NCI-H510A treated with DMSO at 0.1 percent for 48 hours (cell line): ENCODE measurements at places on chromosomes 2 and 18.
A peak's percentile ranks its signal among the peaks of the same experiment; 100 is the strongest.

- DNase-seq: peak; percentile 99
Observed at GRCh38 chr18:74963820-74964446, 245.0 kb downstream of the PTGR3 start.

- no peak for DNase-seq
Observed at GRCh38 chr2:75340560-75340959, 141.2 kb upstream of the TACR1 start.

GRCh38 chr2:25161055-25161781 is 7.2 kb downstream of the POMC start:
- no peak for DNase-seq

- no peak for DNase-seq
Observed at GRCh38 chr2:197179744-197180498, 130.7 kb downstream of the ANKRD44 start.

- no peak for DNase-seq
Observed at GRCh38 chr18:70827632-70828031, 538.8 kb downstream of the SOCS6 start.

DNA sequence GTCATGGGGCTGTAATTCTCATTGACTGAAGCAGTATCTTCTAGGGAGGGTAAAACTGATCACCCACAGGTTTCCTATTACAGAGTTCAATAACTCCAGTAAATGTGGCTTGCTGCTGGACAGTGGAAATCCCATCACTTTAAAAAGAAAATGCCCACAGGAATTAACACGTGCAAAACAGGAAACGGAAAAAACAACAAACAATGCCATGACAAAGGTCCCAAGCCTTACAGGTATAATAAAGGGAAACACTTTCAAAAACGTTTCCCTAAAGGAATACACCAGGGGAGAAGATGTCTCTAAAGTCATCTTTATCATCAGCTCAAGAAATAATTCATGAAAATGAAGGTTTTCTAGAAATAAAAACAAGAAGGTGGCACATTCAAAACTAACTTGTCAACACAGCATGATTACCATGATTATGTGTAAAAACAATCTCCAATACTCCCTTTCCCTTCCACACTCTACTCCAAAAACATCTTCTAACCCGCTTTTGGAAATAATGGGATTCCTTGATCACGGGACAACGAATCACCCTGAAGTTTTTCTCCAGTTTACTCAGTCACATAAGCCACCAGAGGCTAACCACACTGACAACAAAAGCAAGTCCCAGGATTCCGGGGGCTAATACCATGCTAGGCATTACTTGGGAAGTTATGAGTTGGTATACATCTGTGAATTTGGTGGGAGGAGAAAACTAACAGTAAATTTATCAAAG is 167.9 kb downstream of the TCF4 start:
- DNase-seq: no peak

DNA sequence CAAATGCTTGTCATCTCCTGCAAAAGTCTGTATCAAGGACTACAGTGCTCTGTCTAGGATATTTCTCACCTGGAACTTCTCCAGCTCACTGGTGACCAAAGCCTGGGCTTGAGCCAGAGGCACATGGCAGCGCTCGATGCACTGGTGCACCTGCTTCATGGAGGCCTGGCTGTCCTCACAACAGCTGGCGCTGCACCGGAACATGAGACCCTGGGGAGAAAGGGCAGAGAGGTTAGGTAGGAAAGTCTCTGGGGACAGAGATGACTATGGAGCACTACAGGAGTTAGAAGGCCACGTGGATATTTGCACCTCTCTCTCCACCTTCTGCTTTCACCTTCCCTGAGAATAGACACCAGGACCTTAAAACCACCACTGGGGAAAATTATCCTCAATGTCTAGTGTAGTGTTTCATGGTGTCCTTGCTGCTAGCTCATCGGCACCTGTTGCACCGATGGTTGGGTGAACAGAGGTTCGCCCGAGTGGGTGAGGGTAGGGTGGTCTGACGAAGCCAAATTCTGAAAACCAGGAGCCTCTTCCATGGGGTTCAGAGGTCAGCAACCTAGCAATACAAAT is 1.0 kb downstream of the FAM136A start:
- DNase-seq: no peak

DNA sequence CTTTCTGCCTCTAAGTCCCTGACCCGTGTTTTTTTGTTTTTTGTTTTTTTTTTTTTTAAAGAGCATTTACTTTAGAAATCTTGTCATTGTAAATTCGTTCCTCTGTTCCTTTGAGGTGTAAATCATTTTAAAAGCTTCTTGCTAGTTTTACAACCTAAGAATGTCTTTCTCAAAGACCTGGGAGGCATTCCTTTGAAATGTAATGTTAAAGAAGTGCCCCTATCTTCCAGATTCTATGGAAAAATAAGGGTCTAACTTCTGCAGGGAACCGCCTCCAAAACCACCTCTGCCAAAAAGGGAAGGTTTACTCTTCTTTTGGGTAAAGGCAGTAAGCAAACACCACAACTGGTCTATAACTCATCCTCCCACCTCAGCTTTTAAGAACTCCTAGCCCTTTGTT is 259.6 kb upstream of the ZNF804A start:
- no peak for DNase-seq

DNA sequence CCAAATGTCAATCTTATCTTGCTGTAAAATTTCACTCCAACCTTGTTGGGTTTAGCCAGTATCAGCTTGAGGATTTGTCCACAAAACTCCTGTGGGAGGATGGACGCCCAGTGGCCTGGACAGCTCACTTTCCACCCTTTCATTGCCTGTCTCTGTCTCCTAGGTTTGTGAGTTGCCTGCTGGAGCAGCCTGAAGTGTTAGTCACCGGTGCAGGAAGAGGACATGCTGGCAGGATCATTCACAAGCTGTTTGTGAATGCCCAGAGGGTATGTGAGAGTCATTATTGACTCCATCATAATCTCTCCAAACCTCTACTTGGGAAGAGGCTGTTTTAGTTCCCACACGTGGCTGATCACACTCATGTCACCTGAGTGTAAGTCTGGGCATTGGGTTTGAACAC is 112.3 kb downstream of the RAB3GAP1 start:
- DNase-seq: no peak

- DNase-seq: no peak
Observed at GRCh38 chr2:20450201-20450999, 3.5 kb downstream of the RHOB start.
